CD4-positive, alpha-beta T cell treated with Interleukin-4 for 1 hour (primary cell): ENCODE measurements at places on chromosomes 2 and 18.

DNA sequence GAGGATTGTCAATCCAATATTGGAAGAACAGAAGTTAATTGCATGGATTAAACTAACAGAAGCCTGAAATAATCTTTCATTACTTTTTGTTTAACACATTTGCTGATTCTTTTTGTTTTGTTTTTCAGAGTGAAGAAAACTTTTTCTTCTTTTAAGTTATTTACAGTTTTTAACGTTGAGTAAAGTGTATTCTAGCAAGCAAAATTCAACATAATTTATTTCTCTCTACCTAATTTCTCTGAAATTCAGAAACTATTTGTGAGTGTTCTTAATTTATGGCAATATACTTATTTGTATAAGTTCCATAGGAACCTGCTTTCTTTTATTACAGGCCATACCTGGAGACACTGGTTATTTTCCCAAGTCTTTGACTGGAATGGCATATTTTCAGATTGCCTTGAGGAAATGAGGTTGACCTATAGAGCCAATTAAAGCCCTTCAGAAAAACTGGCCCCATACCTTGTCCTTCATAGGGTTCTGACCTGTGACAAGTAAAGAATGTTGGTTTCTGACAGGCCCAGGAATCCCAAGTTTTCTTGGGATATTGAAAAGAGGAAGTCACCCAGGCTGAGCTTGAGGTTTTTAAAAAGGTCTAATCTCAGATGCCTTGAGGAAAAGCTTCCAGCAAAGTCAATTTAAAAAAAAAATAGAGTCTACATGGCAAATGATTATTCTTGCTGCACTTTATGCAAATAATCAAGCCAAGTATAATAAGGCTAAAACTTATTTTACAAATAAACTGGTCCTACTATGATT is 26.8 kb upstream of the LIPG start:
- DNase-seq, result no peak

DNA sequence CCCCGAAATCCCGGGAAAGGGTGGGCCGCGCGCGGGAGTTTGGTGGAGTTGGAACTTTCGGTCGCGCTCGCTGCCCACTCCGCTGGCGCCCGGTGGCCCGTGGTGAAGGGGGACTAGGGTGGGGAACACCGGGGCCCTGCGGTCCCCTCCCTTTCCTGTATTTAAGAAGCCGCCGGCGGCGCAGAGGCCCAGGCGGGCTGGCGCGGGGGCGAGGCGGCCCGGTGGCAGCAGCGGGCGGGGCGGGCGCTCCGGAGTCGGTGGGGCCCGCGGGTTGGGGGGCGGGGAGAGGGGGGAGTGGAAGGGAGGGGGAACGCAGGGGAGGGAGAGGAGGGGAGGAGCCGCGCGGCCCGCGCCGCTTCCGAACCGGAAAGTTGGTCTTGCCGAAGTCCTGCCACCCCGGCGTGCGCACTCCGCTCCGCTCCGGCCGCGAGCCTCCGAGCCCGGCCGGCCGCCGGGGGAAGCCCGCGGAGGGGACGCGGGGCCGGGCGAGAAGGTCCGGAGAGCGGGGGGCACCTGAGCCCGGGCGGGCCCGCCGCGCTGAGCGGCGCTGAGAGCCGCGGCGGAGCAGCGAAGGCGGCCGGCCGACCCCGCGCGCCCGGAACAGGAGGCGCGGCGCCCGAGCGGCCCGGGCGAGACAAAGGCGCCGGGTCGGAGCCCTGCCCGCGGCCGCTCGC is 425 bp upstream of the SALL3 start:
- DNase-seq, result no peak

DNA sequence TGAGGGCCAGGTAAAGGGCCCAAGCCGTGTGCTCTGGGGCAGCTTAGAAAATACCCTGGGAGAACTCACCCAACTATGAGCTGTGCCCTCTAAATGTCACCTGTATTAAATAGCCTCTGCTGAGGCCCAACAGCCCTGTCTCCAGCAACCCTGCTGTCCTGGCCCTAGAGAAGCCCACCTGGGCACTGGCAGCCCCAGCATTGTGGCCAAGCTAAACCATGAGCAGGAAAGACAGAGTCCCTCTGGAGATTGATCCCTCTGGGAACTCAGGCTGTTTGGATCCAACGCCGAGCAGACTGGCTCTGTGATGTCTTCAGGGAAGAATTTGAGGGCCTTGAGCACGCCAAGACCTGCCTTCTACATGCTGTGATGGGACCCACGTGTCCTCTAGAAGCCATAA is 126.5 kb downstream of the TTC32 start:
- no peak for DNase-seq

DNA sequence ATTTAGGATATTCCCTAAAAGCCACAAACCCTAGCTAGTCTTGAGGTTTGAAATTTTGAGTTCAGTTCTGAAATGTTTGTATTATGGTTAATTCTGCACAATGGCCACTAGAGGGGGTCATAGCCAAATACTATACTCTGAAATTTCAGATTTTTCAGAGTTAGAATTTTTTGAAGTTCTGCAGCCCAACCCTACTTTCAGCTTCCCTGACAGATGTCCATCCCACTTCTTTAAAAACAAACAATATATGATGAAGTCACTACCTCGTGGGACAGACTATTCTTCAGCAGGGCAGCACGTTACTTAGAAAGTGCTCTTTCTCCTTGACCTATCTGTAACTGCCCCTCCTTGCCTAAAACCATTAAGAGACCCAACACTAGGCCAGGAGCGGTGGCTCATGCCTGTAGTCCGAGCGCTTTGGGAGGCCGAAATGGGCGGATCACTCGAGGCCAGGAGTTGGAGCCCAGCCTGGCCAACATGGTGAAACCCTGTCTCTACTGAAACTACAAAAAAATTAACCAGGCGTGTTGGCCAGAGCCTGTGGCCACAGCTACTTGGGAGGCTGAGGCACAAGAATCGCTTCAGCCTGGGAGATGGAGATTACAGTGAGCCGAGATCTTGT is 48.2 kb upstream of the PAPOLG start:
- peak; percentile 40 for DNase-seq

DNA sequence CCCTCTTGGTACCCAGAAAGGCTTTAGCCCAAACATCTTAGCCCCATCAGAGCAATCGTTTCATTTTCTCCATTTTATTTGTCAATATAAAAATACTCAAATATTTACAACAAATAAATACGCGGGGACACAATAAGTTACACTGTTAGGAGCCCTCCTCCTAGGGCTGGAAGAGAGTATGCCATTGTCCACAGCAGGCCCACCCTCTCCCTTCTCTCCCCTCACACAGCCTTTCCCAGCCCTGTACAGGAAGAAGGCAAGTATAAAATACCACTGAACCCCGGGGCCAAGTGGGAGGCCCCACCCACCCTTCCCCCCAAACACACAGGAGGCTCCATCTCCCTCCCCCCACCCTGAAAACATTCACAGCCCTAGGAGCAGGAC is 1.9 kb upstream of the ANKRD39 start:
- no peak for DNase-seq

GRCh38 chr2:19141234-19142004 is 217.0 kb downstream of the OSR1 start:
- DNase-seq, result no peak

GRCh38 chr2:8196316-8196715 is 485.5 kb upstream of the ID2 start:
- no peak for DNase-seq

DNA sequence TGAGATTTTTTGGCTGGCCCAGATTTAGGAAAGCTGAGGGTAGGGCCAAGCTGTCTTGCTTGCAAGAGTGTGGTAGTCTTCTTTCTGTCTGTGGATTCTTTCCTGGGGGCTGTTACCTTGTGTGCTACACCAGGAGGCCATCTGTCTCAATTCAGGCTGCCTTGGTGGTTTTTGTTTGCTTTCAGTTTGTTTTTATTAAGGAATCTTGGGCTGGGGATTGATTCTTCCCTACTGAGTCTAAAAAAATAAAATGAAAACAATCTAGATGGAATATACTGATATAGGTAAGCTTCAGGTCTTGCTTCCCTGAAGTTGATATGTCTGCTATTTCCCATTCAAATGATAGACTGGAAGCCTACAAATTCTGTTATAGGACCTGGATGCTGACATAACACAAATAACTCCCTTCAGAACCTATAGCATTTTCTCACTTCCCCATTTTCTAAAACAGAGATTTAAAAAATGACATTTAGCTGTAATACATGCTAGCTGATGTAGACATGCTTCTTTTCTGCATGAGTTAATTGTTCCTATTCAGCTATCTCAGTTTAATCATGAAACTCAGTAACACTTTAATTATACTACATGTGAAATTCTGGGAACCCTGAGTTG is 5.3 kb downstream of the LHCGR start:
- DNase-seq, result no peak

- no peak for DNase-seq
These were observed 36.1 kb upstream of the MPPE1 start for GRCh38 chr18:11944252-11944651.

- DNase-seq, result no peak
These were observed 49.9 kb downstream of the RAB27B start for GRCh38 chr18:54878159-54878622.

- no peak for DNase-seq
These were observed 51.7 kb downstream of the TGOLN2 start for GRCh38 chr2:85275984-85276540.

DNA sequence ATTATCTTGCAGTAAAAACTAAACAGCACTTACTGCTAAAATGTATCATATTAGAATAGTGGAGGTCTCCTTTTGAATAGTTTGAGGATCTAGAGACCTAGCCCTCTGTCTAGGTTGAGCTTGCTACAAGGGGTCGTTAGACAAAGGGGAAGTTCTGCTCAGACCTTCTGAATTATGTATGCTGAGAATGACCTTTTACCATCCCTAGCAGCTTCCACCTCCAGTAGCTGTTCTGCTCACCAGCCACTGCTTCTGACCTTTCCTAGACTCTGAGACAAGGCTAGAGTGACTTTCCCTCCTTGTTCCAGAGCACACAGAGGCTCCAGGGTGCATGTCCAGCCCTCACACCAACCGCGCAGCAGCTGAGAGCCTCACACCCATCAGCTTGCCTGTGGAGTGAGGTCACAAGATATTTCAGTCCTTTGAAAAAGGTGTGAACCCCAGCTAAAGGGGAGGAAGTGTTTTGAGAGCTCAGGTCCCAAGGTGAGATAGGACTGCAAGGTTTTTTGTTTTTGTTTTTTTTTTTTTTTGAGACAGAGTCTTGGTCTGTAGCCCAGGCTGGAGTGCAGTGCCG is 289.3 kb upstream of the TNP1 start:
- no peak for DNase-seq

- no peak for DNase-seq
These were observed 2.2 kb upstream of the NXPH2 start for GRCh38 chr2:138782383-138782782.

DNA sequence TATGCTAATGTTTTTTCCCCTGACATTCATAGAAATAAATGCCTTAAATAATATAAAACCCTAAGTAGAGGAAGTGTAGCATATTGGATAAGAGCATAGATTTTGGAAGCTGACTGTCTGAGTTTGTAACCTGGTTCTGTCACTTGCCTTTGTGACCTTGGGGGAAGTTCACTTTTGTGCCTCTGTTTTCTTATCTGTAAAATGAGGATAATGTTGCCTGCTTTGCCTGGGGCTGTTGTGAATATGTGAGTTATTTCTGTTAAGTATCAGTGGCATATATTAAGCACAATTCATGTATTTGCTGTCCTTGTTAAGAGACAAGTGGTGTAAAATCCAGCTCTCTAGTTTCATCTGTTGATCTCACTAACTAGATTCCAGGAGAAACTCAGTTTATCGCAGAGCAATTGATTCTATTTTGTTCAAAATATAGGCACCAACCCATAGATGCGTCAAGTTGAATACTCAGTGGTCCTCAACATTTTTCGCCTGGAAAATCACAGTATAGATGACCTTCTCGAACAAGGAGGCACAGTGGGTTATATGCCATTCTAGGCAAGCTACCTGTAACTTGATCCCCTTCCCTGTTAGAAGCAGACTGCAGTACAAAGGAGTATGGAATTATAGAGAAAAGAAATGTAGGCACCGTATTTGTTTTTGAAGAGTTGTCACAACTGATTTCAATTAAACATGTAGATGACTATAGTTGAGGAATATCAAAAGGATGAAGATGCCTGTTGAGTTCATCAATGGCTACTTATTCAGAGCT is 67.0 kb downstream of the SOCS6 start:
- no peak for DNase-seq

DNA sequence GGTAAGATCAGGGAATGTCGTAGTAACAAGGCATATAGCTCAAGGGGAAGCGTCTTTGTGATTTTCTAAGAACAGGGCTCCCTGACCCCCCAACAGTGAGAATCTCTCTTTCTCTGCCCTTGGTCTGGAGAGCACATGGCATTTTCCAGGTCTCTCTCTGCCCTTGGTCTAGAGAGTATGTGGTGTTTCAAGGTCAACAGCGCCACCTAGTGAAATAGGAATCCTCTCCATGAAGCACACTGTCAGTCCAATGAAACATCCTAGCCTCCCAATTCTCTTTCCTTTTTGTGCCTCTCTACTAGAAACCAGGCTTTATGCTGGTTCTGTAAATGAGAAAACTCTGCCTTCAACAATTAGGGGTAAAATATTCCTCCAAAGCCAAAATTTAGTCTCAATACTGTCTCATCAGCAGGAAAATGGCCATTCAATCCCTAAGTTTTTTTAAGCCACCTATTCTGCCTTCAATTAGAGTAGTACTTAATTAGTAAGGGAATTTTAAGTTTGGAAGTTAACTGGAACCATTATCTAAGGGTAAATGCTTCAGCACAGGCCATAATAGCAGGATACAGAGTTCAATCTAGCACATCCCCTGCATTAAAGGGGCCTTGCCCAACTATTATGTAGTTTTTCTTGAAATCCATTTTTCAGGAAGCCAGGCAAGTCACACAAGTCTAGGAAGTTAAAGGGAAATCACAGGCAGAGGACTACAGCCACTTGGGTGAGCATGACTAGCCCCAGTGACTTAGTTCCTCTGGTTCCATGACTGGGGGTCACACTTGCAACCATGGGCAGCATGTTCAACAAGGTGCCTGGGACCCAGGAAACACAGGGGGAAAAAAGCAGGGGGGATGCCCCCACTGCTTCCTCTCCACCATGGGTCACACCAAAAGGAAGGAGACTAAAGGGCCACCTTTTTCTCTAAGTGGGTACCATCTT is 12.4 kb downstream of the DYM start:
- peak; percentile 33 for DNase-seq

DNA sequence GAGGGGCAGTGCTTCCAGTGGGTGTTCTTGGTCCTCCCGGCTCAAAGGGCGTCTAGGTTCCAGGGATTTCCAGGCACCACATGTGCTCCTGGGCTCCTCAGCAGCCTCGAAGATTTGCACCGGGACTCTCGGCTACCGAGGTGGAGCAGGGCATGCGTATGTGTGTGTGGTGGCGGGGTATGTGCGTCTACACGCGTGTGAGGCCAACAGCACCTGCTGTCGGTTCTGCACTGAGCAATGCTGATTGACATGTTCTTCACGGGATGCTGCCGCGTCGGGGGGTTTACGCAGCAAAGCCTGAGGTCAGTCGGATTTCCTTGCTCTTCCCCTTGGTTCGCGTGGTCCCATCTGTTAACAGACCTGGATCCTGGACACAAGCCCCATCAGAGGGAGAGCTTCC is 119.8 kb downstream of the NDUFA10 start:
- no peak for DNase-seq
